Renal pelvis (tissue), 12 donors: ENCODE measurements at places on chromosomes 4 and X. TPM values are rescaled to one million over a fixed set of nuclear protein-coding genes. Genes with fewer than 3 reads are reported as not detected.
A peak's percentile ranks its signal among the peaks of the same experiment; 100 is the strongest.

DNA sequence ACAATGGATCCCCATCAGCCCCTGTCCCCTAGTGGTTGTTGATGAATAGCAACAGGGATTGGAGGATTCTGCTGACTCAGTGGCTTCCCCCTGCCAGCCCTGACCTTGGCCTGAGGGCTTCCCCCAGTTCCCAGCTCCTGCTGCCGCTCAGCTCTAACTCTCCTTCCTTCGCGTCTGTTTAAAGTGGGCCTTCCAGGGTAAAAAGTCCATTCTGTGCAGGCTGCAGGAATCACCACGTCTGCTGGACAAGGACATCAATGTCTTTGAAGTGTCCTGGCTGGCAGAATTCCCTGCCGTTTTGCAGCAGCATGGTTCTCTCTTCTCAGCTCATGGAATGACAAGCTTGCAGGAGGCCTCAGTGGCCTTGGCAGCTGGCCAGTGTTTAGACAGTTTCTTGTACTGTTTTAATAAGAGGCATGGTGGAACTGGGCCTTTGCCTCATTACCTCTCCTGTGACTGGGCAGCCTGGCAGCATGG, 152.5 kb upstream of the STX18 start:
- peak; percentile 60 for DNase-seq

DNA sequence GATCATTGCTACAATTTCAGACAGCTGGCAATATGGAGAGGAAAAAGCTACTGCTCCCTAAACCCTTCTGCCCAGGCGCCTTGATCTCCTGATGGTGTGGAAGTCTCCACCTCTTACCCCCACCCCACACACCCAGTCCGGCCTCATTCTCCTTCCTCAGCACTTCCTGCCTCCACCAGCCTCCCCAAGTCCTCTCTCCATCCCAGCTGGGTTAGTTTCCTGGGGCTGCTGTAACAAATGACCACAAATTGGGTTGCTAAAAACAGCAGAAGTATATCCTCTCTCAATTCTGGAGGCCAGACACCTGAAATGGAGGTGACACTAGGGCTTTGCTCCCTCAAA, 1.1 kb upstream of the CCNQ start:
- DNase-seq, result no peak

DNA sequence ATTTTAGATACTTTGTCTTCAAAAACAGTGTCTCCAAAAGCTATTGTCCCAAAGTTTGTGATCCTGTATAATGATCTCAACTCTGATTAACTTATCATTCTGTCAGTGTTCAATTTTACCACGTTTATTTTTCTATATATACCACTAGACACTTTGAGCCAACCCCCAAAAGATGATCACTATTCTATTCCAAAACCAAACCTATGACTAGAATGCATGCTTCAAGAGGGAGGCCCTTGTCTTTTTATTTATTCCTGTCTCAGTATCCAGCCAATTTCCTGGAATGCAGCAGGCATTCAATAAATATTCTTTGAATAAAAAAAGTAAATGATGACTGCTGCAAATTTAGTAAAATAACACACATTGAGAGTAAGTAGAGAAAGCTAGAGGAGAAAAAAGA, 275.6 kb downstream of the LDB2 start:
- DNase-seq, result no peak

GRCh38 chr4:16158504-16158852, 67.8 kb downstream of the TAPT1 start:
- DNase-seq, result no peak

GRCh38 chr4:37002625-37003024, 241.9 kb upstream of the NWD2 start:
- no peak for DNase-seq

- DNase-seq, result no peak
Observed at GRCh38 chr4:173522951-173523395, 7.1 kb downstream of the HAND2 start.

- no peak for DNase-seq
Observed at GRCh38 chr4:15868111-15868510, 70.4 kb downstream of the FGFBP1 start.

- DNase-seq, result no peak
Observed at GRCh38 chrX:12975991-12976558, 1.2 kb downstream of the TMSB4X start.

DNA sequence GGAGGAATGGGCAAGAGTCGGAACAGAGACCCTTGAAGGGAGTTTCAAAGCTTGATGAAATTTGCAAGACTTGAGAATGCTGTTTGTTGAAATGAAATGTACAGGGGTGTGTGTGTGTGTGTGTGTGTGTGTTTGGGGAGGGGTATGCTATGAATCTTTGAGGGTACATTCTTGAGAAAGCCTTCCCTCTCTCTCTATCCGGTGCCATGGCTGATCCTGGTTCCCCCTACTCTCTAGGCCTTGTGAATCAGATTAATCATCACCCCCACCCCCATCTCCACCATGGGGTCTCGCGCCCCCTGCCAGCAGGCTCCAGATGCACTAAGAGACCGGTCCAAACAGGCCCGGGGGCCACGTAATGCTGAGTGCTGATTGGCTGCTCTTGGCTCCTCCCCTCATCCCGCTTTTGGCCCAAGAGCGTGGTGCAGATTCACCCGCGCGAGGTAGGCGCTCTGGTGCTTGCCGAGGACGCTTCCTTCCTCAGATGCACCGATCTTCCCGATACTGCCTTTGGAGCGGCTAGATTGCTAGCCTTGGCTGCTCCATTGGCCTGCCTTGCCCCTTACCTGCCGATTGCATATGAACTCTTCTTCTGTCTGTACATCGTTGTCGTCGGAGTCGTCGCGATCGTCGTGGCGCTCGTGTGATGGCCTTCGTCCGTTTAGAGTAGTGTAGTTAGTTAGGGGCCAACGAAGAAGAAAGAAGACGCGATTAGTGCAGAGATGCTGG, at the start of gene HTR2C:
Gene HTR2C (plus strand): TSS at position 441 of the 729 bp plus-strand sequence. CDS start 142,851 bp downstream, outside the sequence.
- DNase-seq, result no peak

The SSX2B gene
- polyA plus RNA-seq, result 0.34 TPM

The CXorf49 gene
- polyA plus RNA-seq, result not detected

The KLHL34 gene
- polyA plus RNA-seq, result 0.08 TPM

The PAGE4 gene
- polyA plus RNA-seq, result 1.6 TPM
